Metanephros (tissue), 2 donors: ENCODE measurements at places on chromosomes 5 and 9. TPM values are rescaled to one million over a fixed set of nuclear protein-coding genes. Genes with fewer than 3 reads are reported as not detected.

The OTP gene
- total RNA-seq: not detected

The IL31RA gene
- not detected for total RNA-seq

The SPATA6L gene
- total RNA-seq: 6.5 TPM

The FSD1L gene
- total RNA-seq: 10.5 TPM

The PAXX gene
- 28.0 TPM for total RNA-seq

The KIF24 gene
- total RNA-seq: 5.6 TPM

The NUTM2G gene
- not detected for total RNA-seq

The C9orf50 gene
- total RNA-seq: 0.70 TPM

The GRIN3A gene
- 2.5 TPM for total RNA-seq

The CDKN2B-AS1 gene
- not detected for total RNA-seq

The MAMDC2 gene
- 5.7 TPM for total RNA-seq

The ARHGEF39 gene
- 2.9 TPM for total RNA-seq

The OLFM1 gene
- total RNA-seq: 5.1 TPM

The GRIN1 gene
- total RNA-seq: 0.47 TPM

The SCAI gene
- total RNA-seq: 21.7 TPM

The NDUFAF2 gene
- total RNA-seq: 10.2 TPM

The PLPPR1 gene
- total RNA-seq: 24.8 TPM

The COL23A1 gene
- 7.5 TPM for total RNA-seq

The DIPK1B gene
- 39.6 TPM for total RNA-seq

The PCDHGA3 gene
- 4.8 TPM for total RNA-seq

The IL13 gene
- not detected for total RNA-seq

The SLC6A19 gene
- total RNA-seq: 33.0 TPM

The GFI1B gene
- 2.0 TPM for total RNA-seq

The OR1Q1 gene
- not detected for total RNA-seq

The EXOC3 gene
- 55.2 TPM for total RNA-seq

The PCDHGB2 gene
- total RNA-seq: 8.8 TPM

The HSD17B3 gene
- total RNA-seq: 0.53 TPM

The CCDC183 gene
- total RNA-seq: 3.1 TPM

The SOWAHA gene
- total RNA-seq: 6.9 TPM

The DDX4 gene
- total RNA-seq: not detected

The IFNW1 gene
- not detected for total RNA-seq

The OBP2B gene
- total RNA-seq: not detected

The DMRT2 gene
- 7.0 TPM for total RNA-seq

The PCDHA11 gene
- total RNA-seq: 0.82 TPM

The SLC46A2 gene
- total RNA-seq: 0.64 TPM

The SARDH gene
- 19.6 TPM for total RNA-seq
